Mesothelial cell of epicardium (in vitro differentiated cells): ENCODE measurements at places on chromosomes 5 and 9.
A peak's percentile ranks its signal among the peaks of the same experiment; 100 is the strongest.

- no peak for DNase-seq
Measured at GRCh38 chr9:126482361-126483044, 131.2 kb upstream of the LMX1B start.

GRCh38 chr5:63697811-63698210 lies 264.4 kb downstream of the HTR1A start:
- DNase-seq: no peak

DNA sequence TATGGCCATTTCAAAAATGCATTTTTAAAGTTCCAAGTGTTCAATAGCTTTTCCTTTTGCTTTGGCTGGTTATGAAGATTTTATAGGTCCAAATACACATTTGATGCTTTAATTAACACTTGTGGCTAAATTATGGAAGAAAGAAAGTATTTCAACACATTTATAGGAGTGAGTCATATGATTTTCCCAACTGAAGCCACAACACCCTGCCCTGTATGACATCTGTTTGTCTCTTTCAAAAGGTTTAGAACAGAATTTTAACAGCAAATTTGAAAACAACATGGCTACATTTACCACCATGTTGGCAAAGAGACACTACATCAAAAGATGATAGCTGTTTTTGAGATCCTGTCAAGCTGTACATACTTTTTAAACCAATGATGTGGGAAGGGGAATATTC lies 99.4 kb downstream of the TMEM174 start:
- no peak for DNase-seq

DNA sequence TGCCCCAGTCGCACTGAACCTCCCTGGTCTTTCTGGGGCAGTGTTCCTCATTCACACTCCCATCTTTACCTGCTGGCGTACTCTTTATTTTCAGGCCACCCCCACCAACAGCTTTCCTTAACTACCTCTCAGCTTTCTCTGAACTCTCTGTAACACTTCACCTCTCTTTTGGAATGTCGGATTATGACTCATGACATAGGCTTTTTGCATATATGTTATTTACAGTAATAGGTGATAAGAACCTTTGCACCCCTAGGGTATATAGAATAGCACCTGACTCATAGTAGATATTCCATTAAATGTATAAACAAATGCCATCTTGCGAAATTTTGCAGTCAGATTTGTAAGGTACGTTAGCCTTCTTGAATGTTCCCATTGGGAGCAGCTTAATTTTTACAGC lies 52.9 kb upstream of the MIER3 start:
- DNase-seq: no peak

DNA sequence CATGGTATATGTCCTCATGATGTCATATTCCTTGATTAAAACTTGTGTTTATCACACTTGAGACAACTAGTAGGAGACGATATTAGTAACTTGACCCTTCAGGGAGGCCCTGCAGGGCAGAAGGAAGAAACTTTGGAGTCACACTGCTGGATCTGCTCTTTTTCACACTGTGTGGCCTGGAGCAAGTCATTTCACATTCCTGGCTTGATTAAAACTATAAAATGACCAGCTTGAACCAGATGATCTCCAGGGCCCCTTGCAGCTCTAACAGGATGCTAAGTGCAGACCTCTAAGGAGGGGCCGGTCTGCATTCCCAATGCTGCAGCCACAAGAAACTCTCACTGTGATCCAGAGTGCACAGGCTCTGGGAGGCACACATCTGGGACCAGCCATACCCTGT lies 146.4 kb upstream of the ZNF366 start:
- no peak for DNase-seq

- no peak for DNase-seq
Measured at GRCh38 chr5:35233601-35234000, 3.3 kb upstream of the PRLR start.

DNA sequence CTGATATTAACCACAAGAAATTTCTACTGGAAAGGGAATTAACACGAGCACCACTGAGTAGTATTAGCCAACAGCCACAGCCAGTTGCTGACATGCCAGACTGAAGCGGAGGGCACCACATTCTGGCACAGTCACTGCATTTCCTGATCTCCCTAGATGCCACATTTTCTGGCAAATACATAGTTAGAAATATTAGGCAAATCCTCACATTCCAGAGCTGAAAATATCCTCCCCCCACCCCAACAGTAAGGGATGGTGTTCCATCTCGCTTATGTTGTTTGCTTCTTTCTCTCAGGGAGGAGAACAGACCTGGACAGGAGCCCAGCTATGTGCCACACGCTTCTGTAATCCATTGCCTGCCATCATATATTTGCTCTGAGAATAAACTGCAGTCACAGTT lies 32.8 kb upstream of the MCTP1 start:
- DNase-seq: no peak

- DNase-seq: no peak
Measured at GRCh38 chr9:126836216-126836615, 24.2 kb upstream of the ZBTB34 start.

GRCh38 chr9:137326445-137327065 lies 24.5 kb upstream of the NRARP start:
- DNase-seq: no peak

GRCh38 chr5:959581-960531 lies 48.7 kb upstream of the NKD2 start:
- DNase-seq: no peak

GRCh38 chr5:80935811-80936385 lies 24.3 kb upstream of the RASGRF2 start:
- no peak for DNase-seq

DNA sequence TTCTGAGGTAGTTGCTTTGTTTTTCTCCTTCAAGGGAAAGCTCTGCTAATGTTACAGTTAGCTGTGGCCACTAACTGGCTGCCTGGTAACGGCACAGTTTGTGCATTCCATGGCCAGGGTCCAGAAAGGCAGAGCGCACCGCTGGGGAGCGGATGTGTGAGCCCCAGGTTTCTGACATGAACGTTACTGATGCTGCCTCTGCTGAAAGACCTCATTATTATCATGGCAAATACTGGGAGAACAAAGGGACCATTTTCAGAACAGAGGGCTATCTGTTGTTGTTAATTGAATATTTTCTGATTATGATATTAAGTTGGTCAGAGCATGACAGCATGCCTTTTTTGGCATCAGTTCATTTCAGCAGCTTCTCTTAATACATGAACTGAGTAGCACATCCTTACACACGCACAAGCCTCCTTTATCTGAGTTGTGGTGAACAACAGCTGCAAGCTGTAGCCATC lies 134.1 kb downstream of the NUDT12 start:
- no peak for DNase-seq

GRCh38 chr5:14143546-14143840 lies 351 bp downstream of the TRIO start:
- no peak for DNase-seq

GRCh38 chr5:113278976-113279375 lies 155.8 kb downstream of the TSSK1B start:
- no peak for DNase-seq

DNA sequence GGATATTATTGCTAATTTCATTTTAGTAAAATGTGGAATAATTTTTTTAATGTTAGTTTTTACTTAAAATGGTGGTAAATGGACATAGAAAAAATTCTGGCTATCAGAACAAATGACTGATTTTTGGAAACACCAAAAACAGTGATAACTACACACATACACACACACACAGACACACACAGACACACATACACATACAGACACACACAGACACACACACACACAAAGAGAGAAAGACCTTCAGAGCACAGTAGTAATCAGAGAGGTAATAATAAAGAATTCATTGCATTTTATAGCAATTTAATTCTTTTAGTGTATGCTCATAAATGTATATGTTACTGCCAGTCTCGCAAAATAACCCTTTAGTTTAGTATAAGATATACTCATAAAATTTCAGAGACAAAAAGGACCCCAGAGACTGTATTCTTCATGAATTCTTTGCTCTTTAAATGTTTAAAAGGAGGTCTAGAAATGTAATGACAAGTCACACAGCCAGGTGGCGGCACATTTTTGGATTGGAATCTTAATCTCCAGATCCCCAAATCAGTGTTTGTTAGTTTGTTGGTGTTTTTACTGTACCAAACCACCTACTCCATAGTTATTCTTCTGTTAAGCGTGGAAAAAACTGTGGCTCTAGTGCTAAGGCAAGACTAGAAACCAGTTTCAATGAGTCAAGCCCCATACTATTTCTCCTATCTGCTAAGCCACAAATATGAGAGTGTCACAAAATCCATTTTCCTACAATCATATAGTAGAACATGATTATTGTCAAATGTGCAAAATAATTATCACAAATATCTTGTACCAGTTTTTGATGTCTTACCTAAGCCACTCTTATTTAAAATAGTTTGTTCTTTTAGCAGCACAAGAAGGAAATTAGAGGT lies 109.9 kb downstream of the EDIL3 start:
- peak; percentile 45 for DNase-seq

GRCh38 chr5:159362220-159362619 lies 31.9 kb upstream of the IL12B start:
- no peak for DNase-seq
